ENCODE measurements at places on chromosomes 2 and 18.

- no peak for DNase-seq
These were observed 15.5 kb downstream of the NCKAP1 start for GRCh38 chr2:183022711-183023110.

DNA sequence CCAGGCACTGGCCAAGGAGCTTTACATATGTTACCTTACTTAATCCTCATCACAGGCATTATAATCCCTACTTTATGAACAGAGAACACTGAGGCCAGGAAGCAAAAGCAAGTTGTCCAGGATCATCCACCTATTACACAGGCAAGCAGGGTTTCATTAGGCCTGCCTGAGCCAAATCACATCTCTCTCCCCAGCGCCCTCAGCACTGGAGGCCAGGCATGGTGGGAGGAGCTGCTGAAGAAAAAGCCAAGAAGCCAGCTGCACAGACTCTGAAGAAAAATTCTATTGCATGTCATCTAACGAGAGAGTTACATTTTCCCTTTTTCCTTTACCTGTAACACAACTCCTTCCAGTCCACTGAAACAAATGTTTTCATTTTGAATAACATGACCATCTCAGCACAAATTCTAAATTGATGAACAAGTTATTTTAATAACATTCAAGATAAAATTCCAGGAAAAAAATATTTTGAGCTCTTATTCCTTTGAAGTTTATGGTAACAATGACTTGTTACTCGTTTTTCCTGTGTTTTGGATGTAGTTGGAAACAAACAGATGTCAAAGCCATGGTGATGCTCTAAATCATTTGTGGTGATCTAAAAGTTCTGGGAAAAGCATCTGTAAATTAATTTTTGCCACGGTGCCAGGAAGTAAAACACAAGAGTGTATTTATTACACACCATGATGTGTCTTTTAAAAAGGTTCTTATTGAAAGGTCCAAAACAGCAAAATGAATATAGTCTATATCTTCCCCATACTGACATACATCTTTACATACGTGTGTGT, 139.0 kb upstream of the ITGB6 start:
- no peak for DNase-seq

DNA sequence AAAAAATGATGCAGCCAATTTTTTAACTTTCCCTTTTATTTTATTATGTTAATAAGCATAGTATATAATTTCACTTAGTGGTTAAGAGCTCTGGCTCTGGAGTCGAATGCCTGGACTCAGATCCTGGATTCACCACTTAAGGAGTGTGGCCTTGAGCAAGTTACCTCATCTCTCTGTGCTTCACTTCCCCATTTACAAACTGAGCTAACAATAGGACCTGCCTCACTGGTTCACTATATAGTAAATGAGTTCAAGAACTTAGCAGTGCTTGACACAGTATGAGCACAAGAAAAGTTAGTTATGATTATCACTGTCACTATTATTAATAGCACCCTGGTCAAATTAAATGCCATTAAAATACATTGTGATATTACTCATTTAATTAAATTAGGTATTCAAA, 30.6 kb downstream of the SCN3A start:
- no peak for DNase-seq

GRCh38 chr2:36812196-36812595, 115.7 kb downstream of the VIT start:
- DNase-seq, result no peak

DNA sequence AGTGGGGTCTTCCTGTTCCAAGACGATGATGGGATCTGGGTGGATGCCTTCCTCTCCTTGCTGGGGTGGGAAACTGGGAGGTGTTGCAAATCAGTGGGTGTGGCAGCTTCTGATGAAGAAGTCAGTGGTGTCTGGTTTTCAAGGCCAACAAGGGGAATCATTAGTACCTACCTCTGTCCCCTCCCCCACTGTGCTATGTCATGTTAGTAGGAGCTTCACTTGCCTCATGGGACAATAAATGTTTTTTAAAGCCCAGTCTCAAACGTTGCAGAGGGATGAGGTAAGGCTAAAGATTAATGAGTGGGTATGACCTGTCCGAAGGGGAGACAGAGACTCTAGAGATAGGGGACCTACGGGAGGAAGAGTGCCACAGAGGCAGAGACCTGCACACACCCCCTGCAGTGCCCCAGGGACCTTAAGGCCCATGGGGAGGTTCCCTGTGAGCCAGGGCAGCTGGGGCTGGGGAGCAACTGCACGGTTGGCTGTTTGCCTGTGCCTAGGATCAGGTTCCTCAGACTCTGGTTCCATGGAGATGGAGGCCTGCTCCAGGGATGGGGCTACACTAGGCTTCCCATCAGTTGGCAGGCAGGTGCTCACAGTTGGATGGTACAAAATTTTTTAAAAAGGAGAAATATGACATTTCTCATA, 37.8 kb upstream of the SLC1A4 start:
- DNase-seq, result no peak

DNA sequence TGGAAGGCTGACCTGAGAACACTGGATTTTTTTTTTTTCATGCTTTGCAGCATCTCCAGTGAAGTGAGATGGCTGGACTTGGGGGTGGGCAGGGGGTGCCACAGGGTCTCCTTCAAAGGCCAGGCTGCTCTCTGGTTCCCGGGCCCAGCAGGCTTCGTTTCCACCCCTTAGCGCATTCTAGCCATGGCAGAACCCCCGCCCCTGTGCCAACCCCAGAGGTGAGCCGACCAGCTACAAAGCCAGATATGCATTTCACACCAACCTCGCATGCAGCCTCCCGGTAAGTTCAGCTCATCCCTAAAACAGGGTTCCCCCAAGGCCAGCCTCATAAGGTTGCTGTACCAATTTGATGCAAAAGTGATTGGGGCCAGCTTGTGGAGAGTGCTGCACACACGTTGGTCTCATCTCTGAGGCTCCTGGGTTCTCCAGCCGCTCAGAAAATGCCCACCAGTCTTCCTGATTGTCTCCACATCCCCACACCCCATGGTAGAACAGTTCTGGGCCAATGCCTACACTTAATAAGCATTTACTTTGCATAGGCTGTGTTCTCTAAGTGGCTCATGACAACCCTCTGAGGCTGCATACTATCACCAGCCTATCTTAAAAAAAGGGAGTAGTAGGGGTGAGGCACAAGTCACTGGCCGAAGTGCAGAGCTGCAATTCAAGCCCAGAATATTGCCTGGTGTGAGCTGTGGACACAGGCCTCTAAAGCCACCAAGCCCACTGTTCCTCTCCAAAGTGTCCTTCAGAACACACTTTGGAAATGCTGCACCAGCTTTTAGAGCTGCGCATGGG, 23.3 kb downstream of the SMAD7 start:
- no peak for DNase-seq
